ENCODE measurements at places on chromosomes 2 and 18. TPM values are rescaled to one million over a fixed set of nuclear protein-coding genes. Genes with fewer than 3 reads are reported as not detected.

Gene NETO1
- total RNA-seq, result not detected

Gene MATN3
- 2.3 TPM for total RNA-seq

Gene SKOR2
- total RNA-seq, result not detected

Gene ABCG5
- total RNA-seq, result 0.66 TPM

Gene CCDC141
- 0.07 TPM for total RNA-seq

Gene PTPRN
- not detected for total RNA-seq

Measured in Calu3 (cell line).